Ureter (tissue), 1 donor: ENCODE measurements at places on chromosomes 2 and 18.

- no peak for DNase-seq
Observed at GRCh38 chr18:78983512-78983911, 3.9 kb downstream of the SALL3 start.

- no peak for DNase-seq
Observed at GRCh38 chr18:38646296-38646695, 1080.7 kb upstream of the CELF4 start.

DNA sequence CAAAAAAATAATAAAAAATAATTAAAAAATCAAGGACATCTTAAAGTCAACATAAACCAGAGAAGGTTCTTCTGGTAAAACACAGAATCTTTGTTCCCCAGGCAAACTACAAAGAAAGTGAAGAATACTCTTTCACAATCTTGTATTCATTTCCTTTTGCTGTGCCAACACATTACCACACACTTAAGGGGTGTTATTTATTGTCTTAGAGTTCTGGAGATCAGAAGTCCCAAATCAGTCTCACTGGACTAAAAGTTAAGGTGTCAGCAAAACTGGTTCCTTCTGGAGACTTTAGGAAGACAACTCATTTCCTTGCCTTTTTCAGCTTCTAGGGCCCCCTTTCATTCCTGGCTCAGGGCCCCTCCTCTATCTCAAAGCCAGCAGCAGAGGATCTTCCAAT is 12.2 kb upstream of the CAB39 start:
- no peak for DNase-seq

- no peak for DNase-seq
Observed at GRCh38 chr2:162226836-162227235, 16.4 kb downstream of the FAP start.

DNA sequence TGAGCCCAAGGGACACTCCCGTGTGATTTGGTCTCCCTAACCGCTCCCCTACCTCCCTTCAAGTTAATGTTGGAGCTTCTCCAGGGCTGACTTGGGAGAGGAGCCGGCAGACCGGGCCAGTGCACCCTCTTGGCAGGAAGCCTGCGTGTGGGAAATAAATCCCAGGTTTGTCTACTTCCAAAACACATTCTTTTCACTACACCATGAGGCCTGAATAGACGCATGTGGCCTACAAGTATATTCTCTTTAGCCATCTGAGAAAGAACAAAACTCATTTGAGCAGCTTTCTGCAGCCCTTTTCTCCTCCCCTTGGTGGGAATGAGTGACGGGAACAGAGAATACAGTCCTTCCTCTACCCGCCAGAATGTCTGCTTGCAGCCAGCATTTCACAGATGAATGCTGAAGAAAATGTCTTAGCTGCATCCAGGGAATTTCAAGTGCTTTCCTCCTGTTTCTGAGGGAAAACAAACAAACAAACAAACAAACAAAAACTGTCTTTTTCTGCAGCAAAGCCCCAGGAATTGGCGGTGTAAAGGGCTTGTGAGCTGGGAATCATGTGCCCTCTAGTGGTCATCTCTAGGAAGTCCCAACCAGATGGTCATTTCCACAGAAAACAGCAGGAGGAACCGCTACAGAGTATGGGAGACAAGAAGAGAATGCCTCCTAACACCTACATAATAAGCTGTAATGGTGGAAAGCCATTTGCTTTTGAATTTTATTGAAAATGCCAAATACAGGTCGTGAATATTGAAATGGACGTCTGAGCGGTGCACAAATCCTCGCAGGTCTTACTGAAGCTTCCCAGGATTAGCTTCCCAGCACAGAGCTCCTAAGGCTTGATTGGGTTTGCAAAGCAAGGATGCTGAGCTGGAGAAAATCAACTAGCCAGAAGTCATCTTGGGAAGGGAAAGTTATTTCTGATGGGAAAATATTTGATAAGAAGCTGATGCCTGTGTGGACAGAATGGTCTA is 41.2 kb upstream of the DAPL1 start:
- no peak for DNase-seq

GRCh38 chr2:76861708-76862107 is 660.5 kb downstream of the LRRTM4 start:
- no peak for DNase-seq

DNA sequence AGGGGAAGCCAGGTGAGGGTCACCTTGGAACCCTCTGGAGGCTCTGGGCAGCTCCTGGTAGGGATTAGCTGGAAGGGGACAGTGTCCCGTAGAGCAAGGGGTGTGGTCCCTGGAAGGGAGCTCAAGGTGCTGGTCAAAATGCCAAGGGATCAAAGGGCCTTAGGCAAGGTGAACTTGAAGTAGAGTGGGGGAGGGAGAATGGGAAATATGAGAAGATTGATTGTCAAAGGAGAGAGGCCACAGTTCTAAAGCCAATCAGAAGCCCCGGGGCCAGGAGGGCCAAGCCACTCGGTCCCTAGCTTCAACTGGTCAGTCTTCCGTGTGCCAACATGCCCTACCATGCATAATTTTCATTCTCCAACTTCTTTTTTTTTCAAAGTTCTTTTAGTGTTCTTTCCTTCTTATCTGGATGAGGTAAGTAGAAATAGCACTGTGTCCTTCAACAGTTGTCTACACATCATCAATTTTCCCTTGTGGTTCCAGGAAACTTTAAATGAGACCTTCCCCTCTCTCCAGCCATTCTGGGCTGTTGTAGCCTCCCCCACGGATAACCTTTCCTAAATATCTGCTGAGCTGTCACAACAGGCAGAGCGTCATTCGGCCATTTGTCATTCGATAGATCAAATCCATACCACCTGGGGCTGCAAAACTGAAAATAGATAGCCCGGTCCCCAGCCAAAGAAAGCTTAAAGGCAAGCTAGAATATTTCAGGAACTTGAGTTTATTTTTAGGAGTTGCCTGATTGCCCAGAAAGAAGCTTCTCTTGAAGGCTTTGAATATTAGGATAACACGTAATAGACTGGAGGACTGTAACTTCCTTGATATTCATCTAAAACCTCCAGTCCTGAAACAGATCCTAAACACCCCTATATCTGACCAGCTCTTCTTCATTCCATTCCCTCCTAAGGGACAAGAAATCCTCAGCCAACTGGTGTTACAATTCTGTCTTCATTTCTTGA is 83.3 kb downstream of the ALPK2 start:
- no peak for DNase-seq

- no peak for DNase-seq
Observed at GRCh38 chr2:16386431-16386830, 279.2 kb downstream of the CYRIA start.

DNA sequence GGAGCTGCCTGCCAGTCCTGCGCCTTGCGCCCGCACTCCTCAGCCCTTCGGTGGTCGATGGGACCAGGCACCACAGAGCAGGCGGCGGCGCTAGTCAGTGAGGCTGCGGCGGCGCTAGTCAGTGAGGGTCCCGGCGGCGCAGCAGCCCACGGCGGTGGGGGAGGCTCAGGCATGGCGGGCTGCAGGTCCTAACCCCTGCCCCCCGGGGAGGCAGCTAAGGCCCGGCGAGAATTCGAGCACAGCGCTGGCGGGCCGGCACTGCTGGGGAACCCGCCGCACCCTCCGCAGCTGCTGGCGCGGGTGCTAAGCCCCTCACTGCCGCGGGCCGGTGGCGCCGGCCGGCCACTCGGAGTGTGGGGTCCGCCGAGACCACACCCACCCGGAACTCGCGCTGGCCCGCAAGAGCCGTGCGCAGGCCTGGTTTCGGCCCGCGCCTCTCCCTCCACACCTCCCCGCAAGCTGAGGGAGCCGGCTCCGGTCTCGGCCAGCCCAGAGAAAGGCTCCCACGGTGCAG is 867.4 kb downstream of the DSC3 start:
- no peak for DNase-seq

GRCh38 chr2:102975996-102976975 is 214.5 kb downstream of the TMEM182 start:
- DNase-seq, result peak; percentile 48
